ENCODE measurements at places on chromosomes 5 and 9.

GRCh38 chr5:146607659-146608332, 91.8 kb upstream of the GPR151 start:
- no peak for DNase-seq

DNA sequence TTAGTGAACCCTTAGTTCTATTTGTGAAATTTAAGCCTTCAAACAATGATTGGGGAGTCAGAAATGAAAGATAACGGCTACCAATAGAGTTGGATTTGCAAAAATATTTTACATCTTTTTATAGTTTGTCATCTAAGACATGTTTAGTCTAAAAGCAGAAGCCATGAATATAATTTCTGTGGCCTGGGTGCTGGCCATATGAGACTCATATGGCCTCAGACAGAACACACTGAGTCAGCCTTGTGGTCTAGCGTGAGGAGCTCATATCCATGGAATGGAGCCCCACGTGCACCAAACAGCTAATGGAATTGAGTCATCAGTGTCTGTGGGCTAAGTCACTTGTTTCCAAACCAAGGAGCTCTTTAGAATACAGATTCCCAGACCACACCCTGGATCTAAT, 240.7 kb upstream of the NREP start:
- no peak for DNase-seq

GRCh38 chr9:134661791-134662142, 20.2 kb downstream of the COL5A1 start:
- no peak for DNase-seq

GRCh38 chr9:136890661-136891060, 4.3 kb downstream of the TRAF2 start:
- DNase-seq = no peak

- DNase-seq = no peak
Measured at GRCh38 chr5:154110716-154111115, 71.9 kb downstream of the MFAP3 start.

DNA sequence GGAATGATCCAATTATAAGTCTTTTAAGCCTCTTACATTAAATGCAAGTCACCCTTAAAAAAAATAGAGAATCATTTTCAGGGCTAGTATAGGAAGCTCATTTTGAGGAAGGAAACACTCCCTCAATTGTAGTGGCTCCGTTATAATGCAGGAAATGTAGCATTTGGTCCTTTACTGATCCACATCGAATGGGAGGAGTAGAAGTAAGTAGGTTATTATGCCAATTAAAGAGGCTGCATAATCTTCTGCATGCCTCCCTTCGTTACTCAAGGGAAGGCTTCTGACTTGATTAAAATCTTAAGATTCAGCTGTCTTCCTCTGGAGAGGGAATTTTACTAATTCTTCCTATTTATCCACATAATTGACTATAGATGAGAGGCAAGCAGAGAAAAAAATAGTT, 579.2 kb upstream of the COX7C start:
- DNase-seq = no peak

GRCh38 chr9:121698627-121699570, 47.5 kb downstream of the DAB2IP start:
- no peak for DNase-seq

DNA sequence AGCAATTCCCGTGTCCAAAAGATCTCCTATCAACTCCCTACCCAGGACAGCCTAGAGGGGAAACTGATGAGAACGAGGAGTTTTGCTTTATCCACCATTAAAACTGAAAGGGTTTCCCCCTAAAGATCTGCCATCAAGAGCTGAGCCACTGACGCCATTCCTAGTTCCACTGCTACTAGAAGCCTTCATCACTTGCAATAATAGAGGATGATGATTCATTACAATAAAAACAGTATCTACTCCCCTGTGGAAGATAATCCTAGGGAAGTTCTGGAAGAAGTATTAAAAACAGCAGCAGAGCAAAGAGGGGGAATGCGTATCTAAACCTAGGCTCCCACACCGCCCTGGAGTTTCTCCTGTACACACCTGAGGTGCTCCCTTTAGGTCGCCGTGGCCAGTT, 394.5 kb downstream of the BNC2 start:
- no peak for DNase-seq

- no peak for DNase-seq
Measured at GRCh38 chr9:135163023-135163780, 75.7 kb downstream of the OLFM1 start.

DNA sequence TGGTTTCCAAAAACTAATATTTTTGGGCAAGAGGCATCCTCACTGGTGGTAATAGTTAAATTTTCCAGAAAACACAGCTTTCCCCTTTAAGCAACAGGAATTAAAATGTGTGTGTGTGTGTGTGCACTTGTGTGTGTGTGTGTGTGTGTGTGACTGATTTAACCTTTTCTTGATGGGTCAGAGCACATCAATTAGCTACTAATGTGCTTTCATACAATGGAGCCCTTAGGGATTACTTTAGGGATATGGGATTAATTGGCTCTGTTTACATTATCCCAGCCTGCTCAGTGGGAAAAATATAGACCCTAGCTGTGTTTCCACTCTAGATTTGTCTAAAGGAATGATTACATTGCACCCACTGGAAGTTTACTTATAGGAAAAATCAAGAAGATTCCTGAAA, 6.5 kb downstream of the PLCXD3 start:
- no peak for DNase-seq

- no peak for DNase-seq
Measured at GRCh38 chr9:18111146-18111545, 362.8 kb upstream of the ADAMTSL1 start.

DNA sequence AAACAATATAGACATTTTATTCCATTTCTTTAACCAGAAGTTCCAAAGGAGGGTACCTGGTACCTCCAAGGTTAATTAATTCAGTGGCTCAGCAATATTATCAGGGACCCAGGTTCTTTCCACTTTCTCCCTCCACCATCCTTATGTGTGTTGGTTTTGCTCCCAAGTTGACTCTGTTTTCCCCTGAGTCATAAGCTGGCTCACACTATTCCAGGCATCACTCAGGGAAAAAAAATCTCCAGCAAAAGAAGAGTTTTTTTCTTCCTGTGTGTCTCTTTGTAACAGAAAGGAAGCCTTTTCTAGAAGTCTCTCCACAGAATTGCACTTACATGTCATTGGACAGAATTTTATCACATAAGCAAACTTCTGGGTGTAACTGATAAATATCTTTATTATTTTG, 31.2 kb upstream of the GALNT10 start:
- DNase-seq = no peak

GRCh38 chr5:122155546-122155945, 26.2 kb downstream of the ZNF474 start:
- DNase-seq = no peak

GRCh38 chr9:19216466-19216865, 14.0 kb upstream of the DENND4C start:
- no peak for DNase-seq

DNA sequence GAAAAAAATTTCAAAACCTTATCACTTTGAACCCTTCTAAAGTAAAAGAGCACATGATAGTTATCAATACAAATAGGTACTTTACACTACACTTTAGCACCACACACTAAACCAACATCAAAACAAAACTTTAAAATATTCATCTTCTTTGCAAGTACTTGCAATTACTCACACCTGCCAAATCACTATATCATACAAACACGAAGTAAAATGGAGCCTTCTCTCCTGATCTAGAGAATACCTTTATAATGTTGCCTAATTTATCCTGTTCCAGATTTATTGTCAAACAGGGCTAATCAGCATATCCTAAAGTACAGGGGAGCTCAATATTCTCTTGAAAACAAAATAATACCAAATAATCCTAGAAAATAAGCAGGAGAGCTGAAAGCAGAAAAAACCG, 3.0 kb downstream of the RNF145 start:
- no peak for DNase-seq

GRCh38 chr5:25744908-25745307, 1100.1 kb upstream of the CDH10 start:
- DNase-seq = no peak

GRCh38 chr5:56507351-56507930, 274.3 kb upstream of the ANKRD55 start:
- no peak for DNase-seq

GRCh38 chr9:20873240-20873865, 158.1 kb downstream of the HACD4 start:
- DNase-seq = no peak

DNA sequence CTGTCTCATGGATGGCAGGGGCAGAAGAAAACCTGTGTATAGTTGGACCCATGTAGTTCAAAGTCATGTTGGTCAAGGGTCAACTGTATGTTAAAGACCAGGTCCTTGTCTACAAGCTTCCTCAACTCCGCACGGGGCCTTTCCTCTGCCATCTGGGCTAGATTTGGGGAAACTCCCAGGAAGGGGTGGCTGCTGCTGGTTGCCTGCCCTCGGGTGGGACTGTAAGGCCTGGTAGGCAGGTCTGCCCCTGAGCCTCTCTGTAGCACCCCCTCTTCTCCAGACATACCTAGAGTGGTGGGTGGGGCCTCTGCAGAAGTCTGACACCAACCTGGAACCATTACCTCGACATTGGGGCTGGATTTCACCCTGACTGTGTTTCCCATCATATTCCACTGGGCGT, 15.2 kb downstream of the ENHO start:
- DNase-seq = no peak

DNA sequence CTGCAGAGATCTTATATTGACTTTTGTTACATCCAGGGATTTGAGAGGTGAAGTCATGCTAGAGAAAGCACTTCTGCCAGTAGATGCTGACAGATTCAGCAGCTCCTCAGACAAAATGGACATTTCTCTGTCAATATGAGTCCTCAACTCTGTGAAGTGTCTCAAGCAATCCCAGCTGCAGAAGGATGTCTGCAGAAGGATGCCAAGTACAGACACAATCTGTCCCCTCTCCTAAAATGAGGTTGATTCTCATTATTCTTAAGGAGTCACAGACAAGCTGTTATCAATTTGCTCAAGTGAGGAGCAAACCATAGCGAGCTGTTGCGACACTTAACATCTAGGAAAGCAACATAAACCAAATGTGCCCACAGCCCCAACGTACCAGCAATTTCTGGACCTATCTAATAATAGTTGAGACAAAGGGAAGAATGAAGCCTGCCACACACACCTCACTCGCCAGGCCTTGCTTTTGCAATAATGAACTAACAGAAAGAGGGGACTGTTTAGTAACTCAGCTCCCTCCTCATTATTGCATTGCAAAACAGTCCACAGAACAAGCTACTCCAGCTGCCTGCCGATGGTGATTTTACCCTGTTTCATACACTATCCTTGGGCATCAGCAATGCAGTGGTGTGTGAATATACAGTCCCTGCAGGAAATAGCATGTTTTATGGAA, 364.2 kb upstream of the PDE4D start:
- DNase-seq = no peak

DNA sequence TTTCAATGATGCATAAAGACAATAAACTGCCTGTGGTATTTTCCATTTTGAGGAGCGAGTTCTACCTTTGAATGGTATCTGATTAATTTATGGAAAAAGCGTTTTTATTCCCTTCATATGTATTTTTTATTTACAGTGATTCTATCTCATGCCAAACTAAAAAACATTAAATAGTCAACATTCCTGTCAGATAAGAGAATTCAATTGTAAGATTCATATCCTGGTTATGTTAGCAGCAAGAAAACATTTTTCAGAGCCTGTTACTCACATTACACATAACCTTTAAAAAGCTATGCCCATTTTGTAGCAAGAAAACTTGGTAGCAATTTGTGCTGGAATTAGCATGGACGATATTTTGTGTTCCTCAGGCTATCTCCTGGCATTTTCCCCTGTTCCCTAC, 55.1 kb upstream of the PRLR start:
- no peak for DNase-seq

DNA sequence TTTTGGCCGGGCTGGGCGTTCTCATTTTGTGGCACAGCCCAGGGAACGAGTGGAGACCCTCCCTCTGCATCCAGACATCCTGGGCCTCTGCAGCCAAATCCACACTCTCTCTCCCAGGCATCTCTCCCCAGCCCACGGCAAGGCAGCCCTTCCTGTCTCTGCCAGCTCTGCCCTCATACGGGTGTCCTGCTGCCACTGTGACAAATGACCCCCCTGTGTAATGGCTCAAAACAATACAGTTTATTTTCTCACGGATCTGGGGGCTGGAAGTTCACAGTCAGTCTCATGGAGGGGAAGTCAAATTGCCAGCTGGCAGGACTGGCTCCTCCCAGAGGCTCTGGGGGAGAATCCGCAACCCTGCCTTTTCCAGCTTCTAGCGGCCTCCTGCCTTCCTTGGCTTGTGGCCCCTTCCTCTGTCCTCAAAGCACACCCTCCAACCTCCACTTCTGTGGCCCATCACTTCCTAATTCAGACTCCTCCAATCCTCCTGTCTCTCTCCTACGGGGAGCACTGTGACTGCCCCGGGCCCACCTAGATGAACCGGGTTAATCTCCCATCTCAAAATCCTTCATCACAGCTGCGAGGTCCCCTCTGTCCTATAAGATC, 70.2 kb upstream of the COL5A1 start:
- no peak for DNase-seq

DNA sequence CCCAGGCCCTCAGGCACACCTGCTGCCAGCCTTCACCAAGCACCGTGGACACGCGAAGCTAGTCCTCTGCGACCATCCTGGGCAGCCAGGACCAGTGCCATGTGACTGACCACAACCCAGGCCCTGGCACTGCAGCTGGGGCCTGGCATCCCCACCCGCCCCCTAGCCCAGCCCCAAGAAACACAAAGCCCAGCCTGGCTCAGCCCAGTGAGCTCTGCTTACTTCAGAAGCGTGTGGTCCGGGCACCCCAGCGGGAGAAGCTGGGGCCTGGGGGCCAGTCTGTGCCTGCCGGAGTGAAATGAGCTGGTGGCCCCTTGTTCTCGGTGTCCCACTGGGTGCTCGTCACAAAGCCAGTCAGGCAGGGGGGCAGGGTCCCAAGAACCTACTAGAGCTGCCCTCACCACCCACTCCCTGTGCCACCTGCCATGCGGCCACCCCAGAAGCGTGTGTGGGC, 87.9 kb downstream of the KCNT1 start:
- no peak for DNase-seq

DNA sequence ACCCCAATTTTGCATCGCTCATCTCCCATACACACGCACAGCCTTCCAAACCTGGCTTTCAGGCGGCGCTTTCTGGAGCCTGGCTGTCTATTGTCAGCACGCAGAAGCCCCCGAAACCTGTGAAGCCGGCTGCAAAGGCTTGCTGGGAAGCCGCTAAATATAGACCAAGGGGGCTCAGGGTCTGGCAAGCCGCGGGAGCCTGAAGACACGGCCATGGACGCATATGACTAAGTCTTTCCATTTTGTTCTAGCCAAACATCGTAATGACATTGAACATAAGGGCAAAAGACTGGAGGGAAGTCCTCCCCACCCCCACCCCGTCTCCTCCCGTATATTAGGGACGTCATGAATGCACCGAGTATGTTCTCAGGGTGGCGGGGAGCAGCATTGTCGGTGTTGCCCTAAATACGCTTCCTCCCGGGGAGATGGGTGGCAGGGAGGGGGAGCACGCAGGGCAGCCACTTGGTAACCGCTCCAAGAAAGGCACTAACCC, 1.1 kb downstream of the CTNND2 start:
- DNase-seq = no peak

- no peak for DNase-seq
Measured at GRCh38 chr5:181133610-181134231, 2.8 kb upstream of the OR2V1 start.

GRCh38 chr5:29894668-29895067, 1298.8 kb upstream of the CDH6 start:
- no peak for DNase-seq

- DNase-seq = no peak
Measured at GRCh38 chr9:2390028-2390427, 231.6 kb upstream of the VLDLR start.
